ENCODE measurements at places on chromosomes 11 and 22.
A peak's percentile ranks its signal among the peaks of the same experiment; 100 is the strongest.

- peaks cover 1% of the 10 kb centered on the region for H3K4me1 ChIP-seq
- H3K4me3 ChIP-seq: no peak overlapping the region
- no peaks in the 10 kb centered on the region for H3K36me3 ChIP-seq
- H3K27ac ChIP-seq: no peak overlapping the region
- no peak for DNase-seq
- H3K27me3 ChIP-seq: peaks cover 43% of the 10 kb centered on the region
These were observed 36.5 kb upstream of the TOLLIP start for GRCh38 chr11:1345737-1346513.

DNA sequence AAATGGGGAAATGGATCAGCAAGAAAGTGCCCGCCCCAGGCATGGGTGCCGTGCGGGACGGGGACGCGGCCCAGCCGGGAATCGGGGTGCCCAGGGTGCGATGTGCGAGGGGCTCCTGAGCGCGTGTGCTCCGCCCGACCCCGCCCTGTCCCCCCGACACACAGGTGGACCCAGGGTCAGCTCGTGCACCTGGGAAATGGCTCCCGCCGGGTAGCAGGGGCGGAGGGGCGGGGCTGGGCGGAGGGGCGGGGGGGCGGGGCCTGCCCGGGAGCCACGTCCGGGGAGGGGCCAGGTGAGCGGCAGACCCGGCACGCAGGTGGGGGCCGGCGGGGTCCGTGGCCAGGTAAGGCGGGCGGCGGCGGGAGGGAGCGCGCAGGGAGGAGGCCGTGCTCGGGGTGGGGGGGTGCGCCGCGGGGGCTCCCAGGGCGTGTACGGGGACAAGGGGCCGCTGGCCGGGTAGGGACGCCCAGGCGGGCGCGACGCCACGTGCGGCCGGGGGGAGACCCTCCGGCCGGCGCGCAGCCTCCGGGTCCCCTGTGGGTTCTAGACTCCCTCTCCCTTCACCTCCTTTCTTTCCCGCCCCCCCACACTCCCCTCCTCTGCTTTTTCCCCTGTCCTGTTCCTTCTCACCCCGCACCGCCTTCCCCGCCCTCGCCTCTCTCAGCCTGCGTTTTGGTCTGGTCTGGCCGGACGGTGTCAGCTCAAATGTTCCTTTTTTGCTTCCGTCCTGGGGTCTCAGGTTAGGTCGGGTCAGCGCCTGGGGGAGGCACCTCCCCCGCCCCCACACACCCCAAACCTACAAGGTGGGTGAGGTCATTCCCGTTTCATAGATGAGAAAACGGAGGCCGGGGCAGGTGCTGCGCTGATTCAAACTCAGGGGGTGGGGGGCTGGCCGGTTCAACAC, at the start of gene ARHGAP8:
TSS of gene ARHGAP8 (plus strand) at position 291 of the 904 bp plus-strand sequence. CDS start 33,953 bp downstream, outside the sequence.
- H3K4me1 ChIP-seq: peaks cover 17% of the 10 kb centered on the region
- DNase-seq: no peak

DNA sequence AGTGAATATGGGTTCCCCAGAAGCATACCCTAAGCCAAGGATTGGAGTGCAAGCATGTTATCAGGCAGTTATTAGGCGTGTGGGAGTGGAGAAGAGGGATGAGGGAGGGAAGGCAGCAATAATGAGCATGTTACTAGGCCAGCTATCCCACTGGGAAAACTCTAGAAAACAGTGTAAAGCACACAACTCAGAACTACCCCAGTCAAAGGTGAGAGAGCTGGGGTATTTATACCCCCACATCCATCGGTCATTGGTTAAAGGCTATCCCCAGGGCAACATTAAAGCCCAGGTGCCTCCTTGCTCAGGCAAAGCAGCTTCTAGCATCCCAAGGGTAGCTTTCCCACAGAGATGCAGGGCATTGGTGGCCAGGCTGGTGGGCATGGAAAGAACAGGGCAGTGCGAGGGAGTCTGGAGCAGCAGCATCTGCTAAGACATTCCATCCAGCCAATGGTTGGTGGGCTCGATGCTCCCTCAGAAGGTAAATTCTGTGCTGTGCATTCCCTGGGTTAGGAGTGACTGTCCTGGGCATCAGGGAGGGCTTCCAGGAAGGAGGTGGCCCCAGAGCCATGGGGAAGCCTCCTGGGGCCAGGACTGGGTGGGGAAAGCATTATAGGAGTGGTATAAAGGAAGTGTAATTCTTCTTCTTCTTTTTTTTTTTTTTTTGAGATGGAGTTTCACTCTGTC, 21.1 kb upstream of the LRRC10B start:
- H3K27ac ChIP-seq: no peak overlapping the region
- no peak overlapping the region for H3K4me3 ChIP-seq
- H3K36me3 ChIP-seq: no peaks in the 10 kb centered on the region
- peaks cover 36% of the 10 kb centered on the region for H3K27me3 ChIP-seq
- peaks cover 12% of the 10 kb centered on the region for H3K4me1 ChIP-seq

DNA sequence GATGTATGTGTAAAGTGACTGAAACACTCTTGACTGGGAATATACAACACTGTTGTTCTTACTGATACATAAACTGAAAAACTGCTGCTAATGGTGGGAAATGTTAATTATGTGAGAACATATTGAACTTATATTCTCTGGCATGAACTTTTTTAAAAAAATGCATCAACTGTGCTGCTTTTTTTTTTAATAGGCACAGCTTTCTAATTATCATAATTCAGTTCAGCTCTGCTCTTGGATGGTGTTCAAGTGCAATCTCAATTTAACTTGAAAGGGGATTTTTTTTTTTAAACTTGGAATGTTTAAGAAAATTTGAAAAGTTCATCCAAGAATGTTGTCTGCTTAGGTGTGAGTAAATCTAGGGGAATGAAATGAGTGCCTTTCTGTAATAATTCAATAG, 5.2 kb downstream of the TEAD1 start:
- peak overlapping the region; percentile 90 for H3K4me3 ChIP-seq
- no peak overlapping the region for H3K27ac ChIP-seq
- no peak for DNase-seq
- no peaks in the 10 kb centered on the region for H3K27me3 ChIP-seq
- peaks cover 9% of the 10 kb centered on the region for H3K36me3 ChIP-seq

- H3K36me3 ChIP-seq: no peaks in the 10 kb centered on the region
- peaks cover 62% of the 10 kb centered on the region for H3K27me3 ChIP-seq
- no peak overlapping the region for H3K27ac ChIP-seq
- no peak for DNase-seq
- H3K4me3 ChIP-seq: no peak overlapping the region
- H3K4me1 ChIP-seq: no peaks in the 10 kb centered on the region
These were observed 76.8 kb upstream of the VPREB1 start for GRCh38 chr22:22167791-22168189.

GRCh38 chr11:73157101-73158010, 15.2 kb upstream of the FCHSD2 start:
- H3K27ac ChIP-seq: no peak overlapping the region
- no peaks in the 10 kb centered on the region for H3K36me3 ChIP-seq
- no peak overlapping the region for H3K4me3 ChIP-seq
- DNase-seq: peak; percentile 46

- peaks cover 11% of the 10 kb centered on the region for H3K4me1 ChIP-seq
- H3K36me3 ChIP-seq: no peaks in the 10 kb centered on the region
- no peak overlapping the region for H3K4me3 ChIP-seq
- peak; percentile 37 for DNase-seq
- H3K27ac ChIP-seq: no peak overlapping the region
These were observed 386.6 kb upstream of the NARS2 start for GRCh38 chr11:78961247-78961646.

DNA sequence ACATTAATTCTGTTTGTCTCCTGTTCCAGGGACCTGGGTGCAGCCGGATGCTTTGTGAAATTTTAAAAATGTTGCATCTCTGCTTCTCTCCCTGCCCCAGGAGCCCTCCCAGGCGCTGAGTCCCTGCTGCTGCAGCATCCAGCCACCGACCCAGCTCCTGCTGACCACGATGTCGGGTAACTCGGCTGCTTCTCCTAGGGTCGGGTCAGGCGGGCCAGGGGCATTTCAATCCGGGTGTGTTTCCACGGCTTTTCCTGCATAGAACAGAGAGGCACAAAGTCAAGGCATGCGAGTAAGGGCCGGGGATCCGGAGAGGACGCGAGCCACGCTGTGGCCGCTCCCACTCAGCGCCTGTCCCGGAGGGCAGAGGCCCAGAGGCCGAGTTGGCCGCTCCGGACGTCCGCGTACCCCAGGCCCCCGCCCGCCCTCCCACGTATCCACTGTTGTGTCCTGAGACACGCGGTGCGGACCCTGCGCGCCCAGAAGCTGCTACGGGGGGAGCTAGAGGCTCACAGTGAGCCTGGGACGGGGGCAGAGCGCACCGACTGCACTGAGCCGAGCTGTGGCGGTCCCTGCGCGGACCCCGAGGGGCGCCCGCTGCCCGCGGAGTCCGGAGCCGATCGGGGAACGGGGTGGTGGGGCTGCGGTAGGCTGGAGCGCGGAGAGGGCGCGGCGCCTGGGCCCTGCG, at the start of gene POU2AF3:
TSS of gene POU2AF3 (plus strand) at position 134 of the 688 bp plus-strand sequence. CDS start at position 170, 36 bp downstream.
- DNase-seq: no peak
- peaks cover 51% of the 10 kb centered on the region for H3K27me3 ChIP-seq
- peaks cover 16% of the 10 kb centered on the region for H3K4me1 ChIP-seq
- peak within 1 kb of the TSS; percentile 77 for H3K4me3 ChIP-seq
- no peak within 1 kb of the TSS for H3K27ac ChIP-seq

DNA sequence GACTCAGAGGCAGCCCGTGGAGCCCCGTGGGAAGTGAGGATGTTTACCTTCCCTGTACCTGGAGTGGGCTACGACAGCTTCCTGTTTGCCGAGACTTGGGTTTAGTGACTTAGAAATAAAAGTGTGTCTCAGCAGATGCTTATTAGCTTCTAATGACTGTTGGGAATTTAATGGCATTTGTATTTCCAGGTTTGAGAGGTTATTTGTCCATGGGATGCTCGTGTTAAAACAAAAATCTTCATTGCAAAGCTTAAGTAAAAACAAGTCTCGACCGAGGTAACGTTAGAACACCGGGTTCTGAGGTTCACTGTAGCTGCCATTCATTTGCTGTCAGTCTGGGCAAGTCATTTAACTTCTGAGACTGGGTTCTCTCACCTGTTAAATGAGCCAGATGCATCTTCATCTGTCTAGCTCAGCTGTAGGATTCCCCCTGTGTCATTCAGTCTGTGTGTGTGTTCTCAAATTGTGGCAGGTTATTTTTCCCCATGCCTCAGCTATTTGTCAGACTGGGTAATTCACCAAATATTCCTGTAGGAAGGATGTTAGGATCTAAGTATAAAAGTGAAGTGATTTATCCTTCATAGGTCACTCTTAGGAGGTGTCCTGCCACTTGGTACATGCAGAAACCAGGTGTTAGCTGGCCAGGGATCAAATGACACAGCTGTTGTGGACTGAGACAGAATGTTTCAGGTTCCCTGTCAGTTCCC, 791 bp downstream of the EI24 start:
- H3K27ac ChIP-seq: no peak overlapping the region
- DNase-seq: peak; percentile 25
- H3K36me3 ChIP-seq: peaks cover 11% of the 10 kb centered on the region
- H3K27me3 ChIP-seq: no peaks in the 10 kb centered on the region
- peaks cover 3% of the 10 kb centered on the region for H3K4me1 ChIP-seq

DNA sequence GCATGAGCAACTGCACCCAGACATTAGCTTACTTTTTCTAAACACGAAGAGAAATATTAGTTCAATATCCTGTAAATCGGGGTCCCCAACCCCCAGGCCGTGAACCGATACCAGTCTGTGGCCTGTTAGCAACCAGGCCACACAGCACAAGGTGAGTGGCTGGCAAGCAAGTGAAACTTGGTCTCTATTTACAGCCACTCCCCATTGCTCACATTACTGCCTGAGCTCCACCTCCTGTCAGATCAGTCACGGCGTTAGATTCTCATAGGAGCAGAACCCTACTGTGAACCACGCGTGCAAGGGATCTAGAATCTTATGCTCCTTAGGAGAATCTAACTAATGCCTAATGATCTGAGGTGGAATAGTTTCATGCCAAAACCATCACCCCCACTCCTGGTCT, 27.8 kb upstream of the DEPDC7 start:
- H3K36me3 ChIP-seq: no peaks in the 10 kb centered on the region
- H3K4me3 ChIP-seq: no peak overlapping the region
- H3K27ac ChIP-seq: no peak overlapping the region
- no peaks in the 10 kb centered on the region for H3K27me3 ChIP-seq
- H3K4me1 ChIP-seq: no peaks in the 10 kb centered on the region

- DNase-seq: no peak
- no peaks in the 10 kb centered on the region for H3K4me1 ChIP-seq
- H3K4me3 ChIP-seq: no peak overlapping the region
- no peaks in the 10 kb centered on the region for H3K36me3 ChIP-seq
These were observed 97.1 kb upstream of the ZC3H12C start for GRCh38 chr11:109996060-109996459.

GRCh38 chr11:6320411-6321155, at the start of gene CAVIN3:
CAVIN3 (minus strand) TSS chr11:6320501; CDS start chr11:6320476, 25 bp downstream.
- H3K36me3 ChIP-seq: no peaks in the 10 kb centered on the region
- H3K4me1 ChIP-seq: peaks cover 26% of the 10 kb centered on the region
- H3K4me3 ChIP-seq: peak within 1 kb of the TSS; percentile 76
- no peaks in the 10 kb centered on the region for H3K27me3 ChIP-seq

- no peaks in the 10 kb centered on the region for H3K27me3 ChIP-seq
- peaks cover 3% of the 10 kb centered on the region for H3K36me3 ChIP-seq
- peak overlapping the region; percentile 82 for H3K4me3 ChIP-seq
- H3K27ac ChIP-seq: no peak overlapping the region
- peaks cover 10% of the 10 kb centered on the region for H3K4me1 ChIP-seq
These were observed 1.4 kb downstream of the PI4KA start for GRCh38 chr22:20857247-20857643.

GRCh38 chr11:1209371-1210057, 13.4 kb upstream of the MUC5B start:
- DNase-seq: no peak
- peaks cover 26% of the 10 kb centered on the region for H3K27me3 ChIP-seq
- H3K27ac ChIP-seq: no peak overlapping the region
- no peaks in the 10 kb centered on the region for H3K36me3 ChIP-seq
- no peaks in the 10 kb centered on the region for H3K4me1 ChIP-seq

GRCh38 chr11:6817694-6818093, 18.2 kb upstream of the OR6A2 start:
- no peak overlapping the region for H3K27ac ChIP-seq
- peaks cover 5% of the 10 kb centered on the region for H3K4me1 ChIP-seq
- H3K27me3 ChIP-seq: peaks cover 8% of the 10 kb centered on the region
- no peak for DNase-seq
- H3K36me3 ChIP-seq: no peaks in the 10 kb centered on the region
- no peak overlapping the region for H3K4me3 ChIP-seq

GRCh38 chr11:15816260-15816871, 540.0 kb downstream of the SOX6 start:
- H3K27me3 ChIP-seq: no peaks in the 10 kb centered on the region
- no peak overlapping the region for H3K4me3 ChIP-seq
- no peaks in the 10 kb centered on the region for H3K36me3 ChIP-seq
- peak; percentile 92 for DNase-seq
- H3K27ac ChIP-seq: no peak overlapping the region

DNA sequence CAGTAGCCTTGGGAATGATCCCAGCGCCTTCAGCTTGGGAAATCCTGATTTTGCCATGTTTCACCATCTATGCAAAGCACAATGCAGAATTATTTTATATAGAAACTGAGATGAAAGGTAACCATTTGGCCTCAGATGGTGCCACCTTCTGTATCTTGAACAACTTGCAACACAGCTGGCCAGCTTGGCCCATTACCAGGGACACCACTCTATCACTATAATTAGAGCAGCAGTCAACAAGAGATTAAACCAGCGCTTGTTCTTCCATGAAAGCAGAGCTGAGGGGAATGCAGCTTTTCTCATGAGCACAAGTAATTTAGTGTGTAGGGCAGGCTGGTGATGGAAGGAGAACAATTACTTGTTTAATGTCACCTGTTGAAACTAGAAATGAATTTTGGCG, 6.7 kb upstream of the ZDHHC13 start:
- no peak overlapping the region for H3K27ac ChIP-seq
- no peaks in the 10 kb centered on the region for H3K36me3 ChIP-seq
- H3K27me3 ChIP-seq: peaks cover 70% of the 10 kb centered on the region
- H3K4me1 ChIP-seq: no peaks in the 10 kb centered on the region
- no peak overlapping the region for H3K4me3 ChIP-seq

Data from mesenchymal stem cell (in vitro differentiated cells and primary cell).